ENCODE measurements at places on chromosomes 13 and 19.

- DNase-seq, result no peak
These were observed 14.7 kb downstream of the SMARCA4 start for GRCh38 chr19:10975374-10976130.

- DNase-seq, result no peak
These were observed 35.8 kb downstream of the ATP12A start for GRCh38 chr13:24716011-24716410.

DNA sequence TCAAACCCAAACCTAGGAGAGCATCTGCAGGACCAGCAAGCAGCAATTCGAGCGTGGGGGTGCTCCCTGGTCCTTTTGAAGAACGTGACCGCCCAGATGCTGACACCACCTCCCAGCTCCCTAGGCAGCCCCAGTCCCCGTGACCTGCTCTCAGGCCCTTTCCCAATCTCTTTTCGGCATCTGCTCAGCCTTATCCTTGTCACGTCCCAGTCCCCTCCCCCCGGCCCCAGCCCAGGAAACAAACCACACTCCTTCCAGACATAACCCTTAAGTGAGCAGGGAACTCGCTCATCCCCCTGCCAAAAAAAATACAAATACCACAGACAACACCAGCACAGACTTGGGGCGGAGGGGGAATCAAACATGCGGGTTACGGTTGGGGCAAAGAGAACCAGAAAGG is 3.3 kb downstream of the MLLT1 start:
- no peak for DNase-seq

GRCh38 chr19:23867895-23868294 is 46.8 kb upstream of the ZNF726 start:
- DNase-seq, result no peak

- DNase-seq, result no peak
These were observed 120.5 kb downstream of the SLC7A1 start for GRCh38 chr13:29474991-29475390.

- DNase-seq, result no peak
These were observed 18.2 kb upstream of the IGFL1 start for GRCh38 chr19:46211201-46211881.

DNA sequence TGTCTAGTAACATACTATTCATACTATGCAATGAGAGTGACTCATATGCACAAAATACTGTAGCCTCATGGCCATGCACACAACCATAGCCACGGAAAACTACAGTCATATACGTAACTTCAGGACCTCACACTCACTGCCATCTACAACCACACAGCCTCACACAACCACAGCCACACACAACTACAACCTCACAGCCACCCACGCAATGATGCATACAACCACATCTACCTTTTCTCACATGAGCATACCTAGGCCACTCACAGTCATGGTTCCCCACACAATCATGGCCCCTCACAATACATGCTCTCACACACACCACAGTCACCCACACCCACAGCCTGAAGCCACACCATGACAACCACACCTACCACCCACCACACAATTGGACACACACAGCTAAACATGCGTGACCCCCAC is 8.7 kb upstream of the TNFSF14 start:
- DNase-seq, result no peak

- DNase-seq, result no peak
These were observed at the start of gene RTBDN for GRCh38 chr19:12834566-12834943. TSS of gene RTBDN (minus strand) at chr19:12834579. CDS start at chr19:12829979, 4,600 bp downstream.

DNA sequence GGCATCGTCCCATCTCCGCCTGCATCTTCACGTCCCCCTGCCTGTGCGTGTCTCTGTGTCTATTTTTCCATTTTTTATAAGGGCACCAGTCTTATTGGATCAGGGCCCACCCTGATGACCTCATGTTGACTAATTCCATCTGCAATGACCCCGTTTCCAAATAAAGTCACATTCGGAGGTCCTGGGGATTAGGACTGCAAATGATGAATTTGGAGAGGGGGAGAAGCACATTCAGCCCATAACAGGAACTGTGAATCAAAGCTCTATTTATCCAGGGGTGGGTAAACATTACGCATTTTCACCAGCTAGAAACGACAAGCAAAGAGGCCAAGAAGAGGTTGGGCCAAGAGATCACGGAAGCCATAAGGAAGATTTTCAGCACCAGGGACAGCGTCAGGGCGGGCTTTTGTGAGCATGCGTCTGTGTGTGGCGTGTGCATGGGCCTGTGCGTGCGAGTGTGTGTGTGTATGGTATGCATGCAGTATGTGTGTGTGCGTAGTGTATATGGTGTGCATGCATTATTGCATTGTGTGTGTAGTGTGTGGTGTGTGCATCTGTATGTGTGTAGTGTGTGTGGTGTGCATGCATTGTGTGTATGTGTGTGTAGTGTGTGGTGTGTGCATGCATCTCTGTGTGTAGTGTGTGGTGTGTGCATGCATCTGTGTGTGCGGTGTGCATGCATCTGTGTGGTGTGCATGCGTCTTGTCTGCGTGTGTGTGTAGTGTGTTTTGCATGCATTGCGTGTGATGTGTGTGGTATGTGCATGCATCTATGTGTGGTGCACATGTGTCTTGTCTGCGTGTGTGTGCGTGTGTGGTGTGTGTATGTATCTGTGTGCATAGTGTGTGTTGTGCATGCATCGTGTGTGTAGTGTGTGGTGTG is 19.6 kb downstream of the CELF5 start:
- DNase-seq, result peak; percentile 77

DNA sequence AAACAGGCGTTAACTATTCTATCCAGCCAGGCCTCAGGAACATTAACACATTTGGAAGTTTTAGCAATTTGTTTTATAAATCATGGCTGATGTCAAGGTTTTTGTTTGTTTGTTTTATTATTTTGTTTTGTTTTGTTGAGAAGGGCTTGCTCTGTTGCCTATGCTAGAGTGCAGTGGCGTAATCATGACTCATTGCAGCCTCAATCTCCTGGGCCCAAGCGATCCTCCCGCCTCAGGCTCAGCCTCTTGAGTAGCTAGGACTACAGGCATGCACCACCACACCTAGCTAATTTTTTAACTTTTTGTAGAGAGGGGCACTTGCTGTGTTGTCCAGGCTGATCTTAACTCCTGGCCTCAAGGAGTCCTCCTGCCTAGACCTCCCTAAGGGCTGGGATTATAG is 28.3 kb downstream of the NUP58 start:
- DNase-seq, result no peak

- DNase-seq, result peak; percentile 95
These were observed 2.0 kb upstream of the RNF126 start for GRCh38 chr19:664913-665443.

GRCh38 chr19:2113439-2114211 is 16.9 kb downstream of the IZUMO4 start:
- DNase-seq, result no peak

- no peak for DNase-seq
These were observed 90.0 kb downstream of the TNFRSF19 start for GRCh38 chr13:23660249-23660648.

DNA sequence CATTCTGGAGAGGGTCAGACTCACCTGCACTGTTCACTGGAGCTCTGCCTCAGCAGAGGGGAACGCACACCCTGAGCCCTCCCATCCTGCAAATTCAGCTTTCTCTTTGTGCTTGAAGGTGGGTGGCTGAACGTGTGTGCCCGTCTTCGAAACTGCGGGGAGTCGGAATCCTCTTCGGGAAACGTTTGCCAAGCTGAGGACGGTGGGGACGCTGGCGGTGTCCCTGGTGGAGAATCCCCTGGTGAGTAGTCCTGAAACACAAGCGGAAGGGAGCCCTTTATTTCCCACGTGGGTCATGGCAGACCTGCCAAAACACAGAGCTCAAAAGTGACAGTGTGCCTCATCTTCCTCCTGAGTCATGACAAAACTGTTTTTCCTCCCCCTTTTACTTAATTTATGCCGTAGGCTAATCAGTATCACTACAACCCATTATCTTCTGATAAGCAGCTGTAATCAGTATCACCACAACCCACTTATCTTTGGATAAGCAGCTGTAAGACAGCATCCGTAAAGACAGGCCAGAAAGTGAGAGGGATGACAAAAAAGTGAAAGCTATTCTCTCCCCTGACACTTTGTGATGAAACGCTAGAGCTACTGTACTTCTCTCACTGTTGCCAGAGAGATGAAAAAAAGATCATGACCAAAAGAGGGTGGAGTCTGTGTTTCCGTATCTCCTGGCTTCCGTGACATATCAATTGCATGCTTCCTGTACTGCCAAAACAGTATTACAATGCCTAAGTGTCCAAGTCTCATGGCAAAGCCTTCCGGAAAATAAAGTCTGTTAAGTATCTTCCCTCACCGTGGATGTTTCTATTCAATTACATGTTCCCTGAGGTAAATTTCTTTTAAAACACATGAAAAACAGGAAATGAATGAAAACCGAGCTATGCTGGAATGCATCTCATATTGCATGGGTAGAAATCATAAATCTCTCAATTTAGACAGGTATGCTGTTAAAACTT is 155.5 kb downstream of the TBC1D4 start:
- no peak for DNase-seq

- DNase-seq, result no peak
These were observed 35.6 kb upstream of the SPATA13 start for GRCh38 chr13:24124789-24125476.

DNA sequence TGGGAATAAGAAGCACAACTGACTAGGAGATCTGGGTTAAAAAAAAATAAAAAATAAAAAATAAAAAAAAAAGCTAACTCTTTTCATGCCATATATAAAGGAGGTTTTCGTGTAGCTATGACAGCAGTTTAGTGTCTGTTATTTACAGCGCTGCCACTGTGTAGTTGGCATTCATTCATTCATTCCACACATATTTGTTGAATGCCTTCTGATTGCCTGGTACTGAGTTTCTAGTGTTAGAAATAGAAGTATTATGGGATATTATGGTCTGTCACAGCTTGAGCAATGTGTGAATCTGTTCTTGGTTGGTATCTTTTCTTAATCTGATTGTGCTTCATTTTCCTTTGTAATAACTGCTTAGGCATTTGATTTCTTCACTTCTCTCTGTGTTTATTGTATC is 237.4 kb downstream of the NBEA start:
- no peak for DNase-seq

GRCh38 chr19:39328046-39328705 is 7.5 kb upstream of the LRFN1 start:
- peak; percentile 91 for DNase-seq

- DNase-seq, result no peak
These were observed 624 bp downstream of the SAFB start for GRCh38 chr19:5623397-5624017.

GRCh38 chr13:110354715-110355473 is 47.8 kb downstream of the COL4A2 start:
- DNase-seq, result no peak

GRCh38 chr13:112244495-112245177 is 131.5 kb upstream of the SPACA7 start:
- DNase-seq, result peak; percentile 32

DNA sequence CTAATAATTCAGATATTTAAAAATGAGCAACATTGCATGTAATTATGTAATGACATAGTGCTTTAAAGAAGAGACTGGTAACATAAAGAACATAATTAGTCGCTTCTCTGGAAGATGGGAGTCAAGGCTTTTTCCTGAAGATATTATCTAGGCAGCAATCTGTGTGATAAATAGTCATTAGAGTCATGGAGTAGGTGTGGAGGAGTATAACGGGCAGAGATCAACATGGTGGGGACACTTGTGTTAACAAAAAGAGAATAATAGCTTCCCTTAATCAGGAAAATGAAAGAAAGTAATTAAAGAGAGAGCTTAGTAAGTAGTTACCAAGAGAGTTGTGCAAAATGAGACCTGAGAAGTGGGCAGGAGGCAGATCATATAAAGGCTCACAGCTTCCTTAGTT is 1417.1 kb upstream of the ATXN8OS start:
- no peak for DNase-seq

- DNase-seq, result peak; percentile 80
These were observed 1.2 kb upstream of the NKPD1 start for GRCh38 chr19:45161738-45162607.

DNA sequence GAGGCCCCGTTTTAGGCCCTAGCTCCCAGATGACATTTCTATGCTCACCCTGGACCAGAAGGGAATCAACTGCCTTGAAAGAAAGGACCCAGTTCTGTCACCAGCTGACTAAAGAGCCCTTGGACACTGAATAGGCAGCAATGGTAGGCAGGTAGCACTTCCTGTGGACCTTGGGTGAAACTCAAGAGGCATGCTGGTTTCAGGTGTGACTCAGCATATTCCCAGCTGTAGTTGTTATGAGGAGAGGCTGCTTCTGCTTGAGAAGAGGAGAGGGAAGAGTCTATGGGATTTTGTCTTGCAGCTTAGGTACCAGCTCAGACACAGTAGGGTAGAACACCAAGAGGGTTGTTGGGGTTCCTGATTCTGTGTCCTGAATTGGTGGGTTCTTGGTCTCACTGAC is 37.9 kb upstream of the HTR2A start:
- DNase-seq, result no peak

DNA sequence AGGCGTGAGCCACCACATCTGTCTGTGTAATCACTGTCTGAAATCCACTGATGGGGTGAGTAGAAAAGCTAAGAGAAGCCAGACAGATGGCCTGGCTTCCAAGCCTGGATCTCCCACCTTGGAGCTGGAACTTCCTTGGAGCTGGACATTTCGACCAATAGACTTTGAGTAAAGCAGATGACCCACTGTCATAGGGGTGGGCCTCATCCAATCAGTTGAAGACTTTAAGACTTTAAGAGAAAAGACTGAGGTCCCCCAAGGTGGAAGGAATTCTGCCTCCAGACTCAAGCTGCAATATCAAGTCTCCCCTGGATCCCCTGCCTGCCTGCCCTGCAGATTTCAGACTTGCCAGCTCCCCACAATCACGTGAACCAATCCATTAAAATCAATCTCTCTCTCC is 20.7 kb downstream of the VSTM1 start:
- no peak for DNase-seq

DNA sequence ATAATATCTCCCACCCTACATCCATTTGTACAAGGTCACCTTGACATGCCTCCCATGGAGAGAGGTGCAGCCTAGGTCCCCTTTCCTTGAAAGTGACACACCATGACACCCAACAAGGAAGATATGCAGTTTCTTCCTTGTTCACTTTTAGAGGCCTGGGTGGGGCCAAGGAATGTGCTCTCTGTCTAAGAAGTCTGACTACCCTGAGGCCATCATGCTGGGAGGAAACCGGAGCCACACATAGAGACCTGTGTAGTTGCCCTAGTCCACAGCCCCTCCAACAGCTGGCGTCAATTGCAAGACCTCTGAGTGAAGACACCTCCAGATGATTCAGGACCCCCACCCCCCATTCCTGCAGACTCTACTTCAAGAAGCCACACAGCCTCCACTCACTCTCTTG is 11.0 kb downstream of the SYDE1 start:
- no peak for DNase-seq

DNA sequence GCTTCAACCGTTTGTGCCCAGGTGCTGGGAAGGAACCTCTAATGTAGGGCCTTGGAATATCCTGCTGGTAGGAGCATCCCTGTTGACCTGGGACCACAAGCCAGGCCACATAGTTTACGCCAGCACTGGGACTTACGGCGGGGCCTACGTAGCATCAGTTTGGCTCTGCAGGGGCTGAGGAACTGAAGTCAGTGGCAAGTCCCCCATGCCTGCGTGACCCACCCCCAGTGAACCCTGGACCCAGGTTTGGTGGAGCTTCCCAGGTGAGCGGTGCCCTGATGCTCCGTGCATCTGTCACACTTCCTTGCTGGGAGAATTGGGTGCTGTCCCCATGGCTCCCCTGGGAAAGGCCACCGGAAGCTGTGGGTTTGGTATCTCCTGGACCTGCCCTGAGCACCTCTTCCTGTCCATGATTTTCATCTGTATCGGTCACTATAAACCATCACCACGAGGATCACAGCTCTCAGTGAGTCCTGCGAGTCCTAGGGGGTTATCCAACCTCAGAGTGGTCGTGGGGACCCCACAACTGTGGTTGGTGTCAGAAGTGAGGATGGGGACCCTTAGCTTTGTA is 9.9 kb downstream of the SIGLEC11 start:
- no peak for DNase-seq
